ENCODE measurements at places on chromosomes 5 and 9. TPM values are rescaled to one million over a fixed set of nuclear protein-coding genes. Genes with fewer than 3 reads are reported as not detected.
A peak's percentile ranks its signal among the peaks of the same experiment; 100 is the strongest.

- H3K36me3 ChIP-seq, result no peaks in the 10 kb centered on the region
- H3K27ac ChIP-seq, result peak overlapping the region; percentile 21
- peak; percentile 81 for DNase-seq
- H3K27me3 ChIP-seq, result no peaks in the 10 kb centered on the region
- no peak overlapping the region for H3K4me3 ChIP-seq
- peaks cover 35% of the 10 kb centered on the region for H3K4me1 ChIP-seq
These were observed 20.9 kb upstream of the SPINK14 start for GRCh38 chr5:148147415-148147814.

DNA sequence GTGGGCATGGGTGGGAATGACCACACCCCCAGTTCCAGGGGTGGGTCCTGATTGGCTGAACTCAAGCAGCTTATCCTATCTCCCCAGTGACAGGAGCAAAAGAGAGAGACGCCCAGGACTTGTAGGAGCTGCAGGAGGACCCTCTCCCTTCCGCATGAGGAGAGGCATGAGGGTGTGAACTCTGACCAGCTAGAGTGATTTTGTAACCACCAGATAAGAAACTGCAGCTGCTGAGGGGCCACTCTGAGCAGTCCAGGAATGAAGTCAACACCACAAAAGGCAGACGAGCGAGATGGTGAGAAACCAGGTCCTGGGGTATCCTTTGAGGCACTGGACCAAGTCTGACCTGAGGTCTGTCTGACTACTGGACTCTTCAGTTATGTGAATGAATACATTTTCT, 521.9 kb downstream of the BNC2 start:
- H3K4me3 ChIP-seq, result no peak overlapping the region
- H3K27me3 ChIP-seq, result no peaks in the 10 kb centered on the region
- no peak for DNase-seq
- no peak overlapping the region for H3K27ac ChIP-seq
- H3K36me3 ChIP-seq, result no peaks in the 10 kb centered on the region

- peak overlapping the region; percentile 84 for H3K4me3 ChIP-seq
- peak overlapping the region; percentile 85 for H3K27ac ChIP-seq
- H3K27me3 ChIP-seq, result no peaks in the 10 kb centered on the region
- H3K36me3 ChIP-seq, result 0 out of 3 replicates have a peak, but pooled peaks cover 4% of the 10 kb centered on the region
- peaks cover 43% of the 10 kb centered on the region for H3K4me1 ChIP-seq
These were observed 1.5 kb downstream of the AFF4 start for GRCh38 chr5:132961887-132962286.

- no peaks in the 10 kb centered on the region for H3K36me3 ChIP-seq
- no peak overlapping the region for H3K4me3 ChIP-seq
- H3K4me1 ChIP-seq, result no peaks in the 10 kb centered on the region
These were observed 284.4 kb downstream of the OSTF1 start for GRCh38 chr9:75372499-75373268.

GRCh38 chr9:9855177-9856078, 757.4 kb downstream of the PTPRD start:
- DNase-seq, result no peak
- no peak overlapping the region for H3K4me3 ChIP-seq
- H3K36me3 ChIP-seq, result no peaks in the 10 kb centered on the region
- no peaks in the 10 kb centered on the region for H3K4me1 ChIP-seq
- H3K27ac ChIP-seq, result no peak overlapping the region

- H3K27me3 ChIP-seq, result no peaks in the 10 kb centered on the region
- no peaks in the 10 kb centered on the region for H3K4me1 ChIP-seq
- no peak for DNase-seq
- no peak overlapping the region for H3K27ac ChIP-seq
- no peak overlapping the region for H3K4me3 ChIP-seq
These were observed 151.8 kb upstream of the RASA1 start for GRCh38 chr5:87115839-87116364.

- no peak overlapping the region for H3K4me3 ChIP-seq
- H3K27me3 ChIP-seq, result no peaks in the 10 kb centered on the region
- no peaks in the 10 kb centered on the region for H3K36me3 ChIP-seq
- H3K4me1 ChIP-seq, result peaks cover 9% of the 10 kb centered on the region
These were observed 4.8 kb upstream of the PCSK5 start for GRCh38 chr9:75885652-75886051.

DNA sequence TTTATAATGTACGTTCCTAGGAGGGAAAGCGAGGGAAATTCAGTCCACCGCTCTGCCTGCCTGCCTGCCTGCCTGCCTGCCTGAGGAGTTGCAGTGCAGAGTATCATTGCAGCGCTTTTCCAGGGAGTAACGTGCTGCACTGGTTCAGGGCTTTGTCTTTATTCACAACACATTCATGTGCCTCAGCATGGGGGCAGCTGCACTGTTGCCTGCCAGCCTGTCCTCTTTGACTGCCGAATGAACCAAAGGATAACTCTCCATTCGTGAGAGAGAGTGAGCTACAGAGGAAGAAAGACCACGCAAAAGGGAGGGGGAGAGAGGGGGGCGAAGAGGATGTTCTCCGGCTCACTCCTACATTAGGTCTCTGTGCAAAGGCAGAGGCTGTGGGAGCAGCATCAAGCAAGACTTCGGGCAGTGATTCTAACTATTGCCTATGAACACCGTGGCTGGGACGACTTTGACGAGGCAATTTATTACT, 791.2 kb downstream of the MAT2B start:
- no peaks in the 10 kb centered on the region for H3K27me3 ChIP-seq
- H3K27ac ChIP-seq, result no peak overlapping the region
- H3K4me3 ChIP-seq, result no peak overlapping the region
- H3K4me1 ChIP-seq, result no peaks in the 10 kb centered on the region
- H3K36me3 ChIP-seq, result no peaks in the 10 kb centered on the region
- no peak for DNase-seq

- no peak overlapping the region for H3K4me3 ChIP-seq
- DNase-seq, result no peak
- no peak overlapping the region for H3K27ac ChIP-seq
- H3K27me3 ChIP-seq, result no peaks in the 10 kb centered on the region
These were observed 62.1 kb downstream of the KLF9 start for GRCh38 chr9:70352356-70352755.

DNA sequence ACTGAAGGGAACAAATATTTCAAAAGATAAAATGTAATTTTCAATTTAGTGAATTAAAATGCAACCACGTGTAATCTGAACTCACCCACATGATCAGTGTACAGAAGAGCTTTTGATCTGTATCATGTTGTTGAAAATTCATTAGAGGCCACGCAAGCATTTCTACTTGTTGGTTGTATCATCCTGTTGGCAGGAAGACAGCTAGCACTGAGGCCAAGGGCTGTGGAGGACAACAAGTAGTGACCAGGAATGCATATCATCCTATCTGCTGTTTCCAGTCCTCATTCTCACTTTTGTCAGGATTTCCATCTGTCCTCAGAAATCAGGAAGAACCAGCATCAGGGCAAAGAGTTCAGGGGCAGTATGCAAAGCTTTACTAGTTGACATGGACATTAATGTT, 29.9 kb upstream of the CKS2 start:
- no peak for DNase-seq
- H3K27ac ChIP-seq, result no peak overlapping the region
- H3K36me3 ChIP-seq, result no peaks in the 10 kb centered on the region
- no peaks in the 10 kb centered on the region for H3K27me3 ChIP-seq
- H3K4me3 ChIP-seq, result no peak overlapping the region
- H3K4me1 ChIP-seq, result no peaks in the 10 kb centered on the region

DNA sequence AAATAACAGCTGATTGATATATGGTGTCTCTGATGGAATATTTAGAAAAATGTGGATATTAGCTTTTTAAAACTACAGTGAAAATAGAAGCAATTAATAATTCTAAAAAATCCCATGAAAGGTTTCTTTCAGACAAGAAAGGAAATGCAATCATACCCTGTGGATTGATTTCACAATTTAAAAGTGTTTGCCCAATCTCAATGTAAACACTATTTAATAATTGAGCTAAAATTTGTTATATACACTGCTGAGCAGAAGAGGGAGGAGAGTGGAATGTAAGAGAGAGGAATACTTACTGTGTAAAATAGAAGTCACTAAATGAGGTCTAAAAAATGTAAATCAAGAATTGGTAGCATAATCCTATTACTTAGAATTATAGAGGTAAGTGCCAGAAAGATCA, 76.9 kb downstream of the FEM1C start:
- DNase-seq, result no peak
- no peaks in the 10 kb centered on the region for H3K27me3 ChIP-seq
- H3K4me3 ChIP-seq, result no peak overlapping the region
- H3K4me1 ChIP-seq, result no peaks in the 10 kb centered on the region

DNA sequence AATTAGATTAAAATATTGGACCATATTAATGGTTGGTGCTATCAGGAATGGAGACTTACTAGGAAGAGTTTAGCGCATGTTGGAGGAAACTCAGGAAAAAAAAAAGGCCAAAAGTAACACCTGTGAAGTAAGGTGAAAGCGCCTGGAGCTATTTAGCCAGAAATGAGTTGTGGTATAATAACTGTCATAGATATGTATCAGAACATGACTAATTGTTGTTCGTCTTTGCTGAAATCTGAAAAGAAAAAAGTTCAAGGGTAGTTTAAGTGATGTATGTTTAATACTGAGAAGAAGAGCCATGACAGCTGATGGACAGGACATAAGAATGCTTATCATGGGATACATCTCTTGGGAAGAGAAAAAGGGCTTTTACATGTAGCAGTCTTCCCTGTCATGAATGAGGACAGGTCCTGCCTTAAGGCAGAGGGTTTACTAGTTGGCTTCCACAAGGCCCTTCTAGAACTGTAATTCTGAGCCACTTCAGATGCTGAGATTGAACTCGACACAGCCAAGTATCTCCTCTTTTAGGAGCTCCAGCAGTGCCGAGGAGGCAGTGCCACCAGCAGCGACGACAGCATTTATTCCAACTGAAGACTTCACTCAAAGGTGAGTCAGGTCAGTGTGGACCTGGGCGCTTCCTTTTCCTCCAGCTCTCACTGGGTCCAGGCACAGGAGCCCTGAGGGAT, 940 bp upstream of the CAMK4 start:
- H3K27me3 ChIP-seq, result 0 out of 2 replicates have a peak, but pooled peaks cover 1% of the 10 kb centered on the region
- H3K4me3 ChIP-seq, result peak overlapping the region; percentile 60
- H3K36me3 ChIP-seq, result no peaks in the 10 kb centered on the region
- H3K27ac ChIP-seq, result no peak overlapping the region

GRCh38 chr5:19977099-19977498, 10.9 kb downstream of the CDH18 start:
- H3K4me3 ChIP-seq, result no peak overlapping the region
- no peaks in the 10 kb centered on the region for H3K4me1 ChIP-seq
- H3K27ac ChIP-seq, result no peak overlapping the region
- DNase-seq, result no peak
- H3K36me3 ChIP-seq, result no peaks in the 10 kb centered on the region

DNA sequence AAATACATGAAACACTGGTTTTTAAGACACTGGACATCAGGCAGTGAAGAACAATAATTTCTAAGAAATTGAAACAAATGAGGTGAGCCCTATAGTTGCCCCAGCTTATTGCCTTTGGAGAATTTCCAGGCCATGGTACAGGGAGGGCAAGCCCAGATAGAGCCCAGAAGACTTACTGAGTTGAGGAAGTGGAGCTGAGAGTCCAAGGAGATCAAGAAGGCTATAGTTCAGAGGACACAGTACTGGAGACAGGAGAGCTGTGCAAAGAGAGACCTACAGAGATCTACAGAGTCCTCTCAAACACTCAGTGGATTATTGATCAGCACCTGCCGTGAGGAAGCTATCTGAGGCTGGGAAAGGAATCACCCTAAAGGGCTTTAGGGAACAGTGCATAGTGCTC, 112.6 kb downstream of the GALNT10 start:
- no peak overlapping the region for H3K4me3 ChIP-seq
- H3K4me1 ChIP-seq, result no peaks in the 10 kb centered on the region
- no peaks in the 10 kb centered on the region for H3K36me3 ChIP-seq
- no peak overlapping the region for H3K27ac ChIP-seq
- no peaks in the 10 kb centered on the region for H3K27me3 ChIP-seq
- no peak for DNase-seq

DNA sequence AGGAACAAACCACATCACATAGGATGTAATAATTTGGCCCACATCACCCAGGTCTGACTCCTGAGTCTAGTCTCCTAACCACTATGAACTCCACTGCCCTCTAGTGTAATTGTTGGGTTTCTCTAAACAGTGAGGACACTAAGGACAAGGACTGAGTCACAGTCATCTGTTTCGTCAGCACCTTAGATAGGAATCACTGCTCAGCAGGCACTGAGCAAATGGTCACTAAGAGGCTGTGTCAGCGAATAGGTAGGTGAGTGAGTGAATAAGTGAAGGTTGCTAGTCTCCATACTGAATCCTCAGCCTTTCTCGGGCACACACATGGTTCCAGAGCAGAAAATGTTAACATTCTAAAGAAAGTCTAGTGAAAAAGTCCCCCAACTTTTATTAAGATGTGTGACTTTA, 278.6 kb downstream of the SPOCK1 start:
- H3K27ac ChIP-seq, result no peak overlapping the region
- peak; percentile 76 for DNase-seq
- H3K4me3 ChIP-seq, result no peak overlapping the region
- no peaks in the 10 kb centered on the region for H3K27me3 ChIP-seq

DNA sequence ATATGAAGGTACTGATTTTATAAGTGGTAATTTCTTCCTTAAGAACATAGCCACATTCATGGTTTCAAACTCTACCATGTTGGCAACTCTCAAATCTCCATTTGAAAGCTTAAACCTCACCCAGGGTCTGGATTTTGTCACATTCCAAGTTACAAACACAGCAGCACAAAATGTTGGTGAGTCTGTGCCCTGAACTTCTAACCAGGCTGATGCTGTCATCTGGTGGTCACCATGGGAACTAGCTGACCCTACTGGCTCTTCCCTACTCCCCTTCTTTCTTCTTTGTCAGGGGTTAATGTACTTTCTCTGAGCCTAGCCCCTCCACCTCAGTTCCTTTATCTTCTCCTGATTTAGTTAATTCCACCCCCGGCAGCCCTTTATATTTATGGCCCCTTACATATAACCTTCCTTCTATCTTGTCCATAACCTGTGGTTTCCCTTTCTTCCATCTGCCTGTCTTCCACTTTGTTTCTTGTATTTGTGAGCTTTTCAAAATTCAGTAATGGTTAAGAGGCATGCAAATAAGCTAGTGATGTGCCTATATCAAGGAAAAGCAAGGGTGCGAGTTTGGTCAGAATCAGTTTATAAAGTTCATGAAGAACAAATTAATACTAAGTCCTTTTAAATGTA, 35.9 kb downstream of the TGFBR1 start:
- no peak overlapping the region for H3K27ac ChIP-seq
- no peaks in the 10 kb centered on the region for H3K27me3 ChIP-seq
- H3K36me3 ChIP-seq, result peaks cover 28% of the 10 kb centered on the region
- DNase-seq, result peak; percentile 35
- no peak overlapping the region for H3K4me3 ChIP-seq

- no peak for DNase-seq
- H3K4me3 ChIP-seq, result no peak overlapping the region
- no peaks in the 10 kb centered on the region for H3K36me3 ChIP-seq
- peaks cover 6% of the 10 kb centered on the region for H3K27me3 ChIP-seq
- H3K27ac ChIP-seq, result no peak overlapping the region
- H3K4me1 ChIP-seq, result peaks cover 40% of the 10 kb centered on the region
These were observed 16.9 kb downstream of the CRB2 start for GRCh38 chr9:123372766-123373446.

GDA gene
- 0.21 TPM for total RNA-seq

EGR1 gene
- 4.5 TPM for total RNA-seq

TLR4 gene
- total RNA-seq, result 0.22 TPM

NR4A3 gene
- not detected for total RNA-seq

DMRTA1 gene
- total RNA-seq, result 0.07 TPM

VCAN gene
- total RNA-seq, result 1.2 TPM

PCDHGA2 gene
- not detected for total RNA-seq

PRRX2 gene
- not detected for total RNA-seq

SPATA31D4 gene
- total RNA-seq, result not detected

All from HepG2 (cell line).